Epithelial cell of proximal tubule (primary cell): ENCODE measurements at places on chromosomes 5 and 9.

DNA sequence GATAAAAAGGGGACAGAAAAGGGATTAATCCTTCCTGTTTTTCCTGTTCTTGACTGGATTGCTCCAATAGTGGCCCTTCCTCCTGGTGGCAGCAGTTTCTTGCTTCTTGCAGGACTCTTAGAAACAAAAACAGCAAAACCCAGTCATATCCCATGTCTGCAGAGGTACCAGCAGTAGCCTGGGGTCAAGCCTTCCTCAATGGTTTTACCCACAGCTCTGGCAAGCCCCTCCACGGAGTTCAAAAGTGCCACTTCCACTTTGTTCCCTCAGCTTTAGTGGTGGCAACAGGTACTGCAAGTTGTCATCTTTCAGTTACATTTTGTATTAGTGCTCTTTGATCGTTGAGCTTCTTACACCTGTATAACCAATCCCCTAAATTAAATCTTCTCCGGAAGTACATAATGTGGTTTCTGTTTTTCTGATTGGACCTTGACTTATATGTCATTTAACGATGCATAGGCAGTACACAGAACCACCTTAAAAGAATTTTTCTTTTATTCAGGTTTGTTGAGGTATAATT is 8.7 kb upstream of the RANBP6 start:
- no peak for DNase-seq

- no peak for DNase-seq
Observed at GRCh38 chr5:98767581-98767980, 5.9 kb upstream of the RGMB start.

GRCh38 chr5:79834098-79834753 is 144.6 kb downstream of the CMYA5 start:
- DNase-seq: no peak

GRCh38 chr5:56208681-56209080 is 24.4 kb downstream of the ANKRD55 start:
- DNase-seq: no peak

DNA sequence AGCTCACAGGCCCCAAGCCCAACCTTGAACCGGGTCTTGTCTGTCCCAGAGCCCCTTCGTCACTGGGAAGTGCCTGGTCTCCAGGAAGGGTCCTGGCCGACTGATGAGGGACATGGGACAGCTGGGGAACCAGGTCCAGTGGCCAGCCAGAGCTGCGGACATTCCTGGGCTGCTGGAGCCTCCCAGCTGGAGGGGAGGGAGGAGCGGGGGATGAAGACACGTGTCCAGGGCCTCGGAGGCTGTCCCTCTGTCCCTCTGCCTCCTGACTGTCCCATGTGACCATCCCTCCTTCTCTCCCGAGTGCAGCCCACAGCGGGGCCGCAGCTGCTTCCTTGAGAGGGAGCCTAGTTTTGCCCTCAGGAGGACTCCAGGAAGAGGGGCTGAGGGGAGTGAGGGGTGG is 41.7 kb upstream of the UBAC1 start:
- no peak for DNase-seq

GRCh38 chr5:163821142-163821541 is 315.7 kb downstream of the MAT2B start:
- no peak for DNase-seq

DNA sequence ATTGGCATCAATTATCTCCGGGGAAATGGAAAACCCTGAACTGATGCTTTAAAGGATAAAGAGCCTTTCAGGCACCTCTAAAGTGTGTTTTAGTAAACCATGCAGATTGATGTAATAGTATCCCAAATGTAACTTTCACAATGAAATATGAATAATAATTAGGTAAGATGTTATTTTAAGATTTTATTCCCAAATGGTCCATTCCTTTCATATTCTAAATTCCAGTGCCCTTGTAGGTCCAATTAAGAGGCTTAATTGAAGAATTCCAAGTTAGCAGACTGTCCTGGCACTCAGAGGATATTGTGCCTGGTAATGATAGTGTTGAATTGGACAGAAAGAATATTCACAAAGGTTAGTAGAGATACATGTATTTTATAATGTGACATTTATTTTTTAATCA is 352.5 kb upstream of the NUDT12 start:
- no peak for DNase-seq

DNA sequence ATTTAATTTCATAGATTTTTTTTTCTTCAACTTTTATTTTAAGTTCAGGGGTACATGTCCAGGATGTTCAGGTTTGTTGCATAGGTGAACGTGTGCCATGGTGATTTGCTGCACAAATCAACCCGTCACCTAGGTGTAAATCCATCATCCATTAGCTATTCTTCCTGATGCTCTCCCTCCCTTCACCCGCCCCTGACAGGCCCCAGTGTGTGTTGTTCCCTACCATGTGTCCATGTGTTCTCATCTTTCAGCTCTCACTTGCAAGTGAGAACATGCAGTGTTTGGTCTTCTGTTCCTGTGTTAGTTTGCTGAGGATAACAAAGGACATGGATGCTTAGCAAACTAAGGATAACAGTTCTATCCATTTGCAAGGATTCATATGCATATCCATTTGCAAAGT is 209.1 kb upstream of the ADCY2 start:
- DNase-seq: no peak

- no peak for DNase-seq
Observed at GRCh38 chr5:68771732-68772131, 322.1 kb upstream of the SLC30A5 start.

- DNase-seq: no peak
Observed at GRCh38 chr5:14672082-14672481, 7.6 kb downstream of the OTULIN start.

DNA sequence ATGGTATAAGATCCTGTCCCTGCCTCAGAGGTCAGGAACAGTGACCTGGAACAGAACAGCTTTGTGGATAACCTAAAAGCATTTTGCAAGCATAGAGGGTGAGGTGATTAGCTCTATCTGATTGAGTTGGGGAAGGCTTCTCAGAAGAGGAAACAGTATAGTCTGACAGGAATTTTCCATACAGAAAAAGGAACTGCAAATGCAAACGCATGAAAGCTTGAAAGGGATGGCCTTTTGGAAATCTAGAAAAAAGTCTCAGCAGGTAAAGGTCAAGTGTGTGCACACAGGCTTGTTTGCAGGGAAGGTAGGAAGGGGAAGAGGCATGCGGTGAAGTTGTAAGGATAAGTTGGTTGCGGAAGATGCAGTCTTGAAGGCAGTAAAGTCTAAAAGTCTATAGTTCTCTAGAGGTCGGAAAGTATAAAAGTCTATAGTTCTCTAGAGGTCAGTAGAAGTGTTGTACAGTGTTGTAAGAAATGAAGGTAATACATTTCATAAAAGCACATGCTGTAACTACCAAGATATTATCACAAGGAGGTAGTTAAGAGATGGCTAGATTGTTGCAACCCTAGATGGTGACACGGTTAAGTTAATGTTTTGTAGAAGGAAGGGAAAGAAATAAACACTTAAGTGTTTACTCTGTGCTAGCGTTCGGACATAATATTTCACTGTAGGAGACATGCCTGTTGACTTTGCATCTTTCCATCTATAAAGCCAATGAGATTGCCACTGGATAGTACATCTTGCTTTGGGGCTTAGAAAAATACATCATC is 16.7 kb upstream of the HSPB3 start:
- no peak for DNase-seq

DNA sequence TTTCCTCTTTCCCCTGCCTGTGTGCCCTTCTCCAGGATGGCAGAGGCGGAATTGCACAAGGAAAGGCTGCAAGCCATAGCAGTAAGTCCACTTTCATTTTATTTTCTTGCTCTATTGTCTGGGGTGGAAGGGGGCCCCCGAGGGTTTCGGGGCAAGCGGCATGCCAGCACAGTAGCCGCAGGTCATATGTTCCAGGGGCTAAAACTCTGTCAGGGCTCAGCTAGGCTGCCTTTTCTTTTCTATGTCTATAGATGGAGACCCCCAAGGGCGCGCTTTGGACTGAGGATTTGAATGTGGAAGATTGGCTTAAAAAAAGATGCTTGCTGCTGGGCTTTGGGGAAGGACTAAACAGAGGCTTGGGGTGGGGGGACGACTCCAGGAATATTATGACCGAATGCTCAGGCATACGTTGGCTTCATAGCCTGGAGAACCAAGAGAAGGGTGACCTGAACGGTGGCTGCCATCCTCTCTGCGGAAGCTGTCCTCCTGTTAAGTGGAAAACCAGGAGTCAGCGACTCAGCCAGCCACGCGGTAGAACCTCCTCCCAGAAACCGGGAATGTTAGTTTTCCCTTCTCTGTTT is 545 bp downstream of the PALM2AKAP2 start:
- DNase-seq: no peak

DNA sequence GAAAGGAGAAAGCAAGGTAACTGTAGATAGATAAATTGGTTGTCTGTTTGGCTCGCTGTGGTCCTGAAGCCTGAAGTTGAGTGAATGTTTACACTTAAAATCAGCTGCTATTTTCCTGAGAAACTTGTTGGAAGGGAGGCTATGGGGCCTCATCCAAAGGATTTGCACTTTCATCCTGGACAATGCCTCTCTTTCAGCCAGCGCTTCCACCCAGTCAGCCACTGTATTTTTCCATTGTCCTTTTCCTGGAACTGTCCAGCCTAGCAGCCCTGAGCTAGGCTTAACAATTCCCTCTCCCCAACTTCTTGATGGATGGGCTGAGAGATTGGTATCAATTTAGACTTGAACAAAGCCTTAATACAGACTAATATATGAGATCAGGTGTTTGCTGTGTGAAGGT is 429.2 kb downstream of the DMAC1 start:
- no peak for DNase-seq

DNA sequence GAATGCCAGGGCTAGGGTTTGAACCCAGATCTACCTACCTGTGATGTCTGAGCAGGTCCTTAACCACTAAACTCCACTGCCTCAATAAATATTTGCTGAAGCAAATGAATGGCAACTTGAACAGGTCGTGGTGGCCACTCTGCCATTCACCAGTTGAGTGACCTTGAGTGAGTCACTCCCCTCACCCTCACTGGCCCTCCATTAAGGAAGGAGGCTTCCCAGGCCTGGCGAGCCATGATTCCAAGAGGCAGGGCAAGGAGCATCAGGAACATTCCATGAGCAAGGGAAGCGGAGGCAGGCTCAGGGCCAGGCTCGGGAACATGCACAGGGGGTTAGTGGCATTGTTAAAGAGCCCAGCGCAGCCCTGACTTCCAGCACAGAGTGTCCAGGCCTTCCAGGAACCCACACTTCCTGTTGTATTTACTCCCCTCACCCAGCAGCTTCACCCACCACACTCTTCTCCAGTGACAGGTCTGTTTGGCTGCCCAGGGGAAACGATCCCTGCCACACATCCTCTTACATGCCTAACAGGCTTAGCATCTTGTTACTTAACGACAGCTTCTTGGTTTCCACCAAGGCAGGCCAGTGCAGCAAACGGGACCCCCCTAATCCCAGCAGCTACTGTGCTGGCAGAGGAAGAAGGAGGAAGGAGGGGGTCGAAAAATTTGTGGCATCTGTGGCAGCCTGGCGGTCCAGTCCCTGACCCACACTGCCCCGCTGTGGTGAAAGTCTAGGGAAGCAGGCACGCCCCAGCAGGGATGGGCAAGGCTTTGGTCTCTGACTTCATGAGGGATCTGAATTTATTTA is 43.7 kb upstream of the TTC1 start:
- no peak for DNase-seq
